ENCODE measurements at places on chromosomes 13 and 19.
A peak's percentile ranks its signal among the peaks of the same experiment; 100 is the strongest.

GRCh38 chr13:103539721-103540381 lies 473.6 kb upstream of the SLC10A2 start:
- DNase-seq = no peak

DNA sequence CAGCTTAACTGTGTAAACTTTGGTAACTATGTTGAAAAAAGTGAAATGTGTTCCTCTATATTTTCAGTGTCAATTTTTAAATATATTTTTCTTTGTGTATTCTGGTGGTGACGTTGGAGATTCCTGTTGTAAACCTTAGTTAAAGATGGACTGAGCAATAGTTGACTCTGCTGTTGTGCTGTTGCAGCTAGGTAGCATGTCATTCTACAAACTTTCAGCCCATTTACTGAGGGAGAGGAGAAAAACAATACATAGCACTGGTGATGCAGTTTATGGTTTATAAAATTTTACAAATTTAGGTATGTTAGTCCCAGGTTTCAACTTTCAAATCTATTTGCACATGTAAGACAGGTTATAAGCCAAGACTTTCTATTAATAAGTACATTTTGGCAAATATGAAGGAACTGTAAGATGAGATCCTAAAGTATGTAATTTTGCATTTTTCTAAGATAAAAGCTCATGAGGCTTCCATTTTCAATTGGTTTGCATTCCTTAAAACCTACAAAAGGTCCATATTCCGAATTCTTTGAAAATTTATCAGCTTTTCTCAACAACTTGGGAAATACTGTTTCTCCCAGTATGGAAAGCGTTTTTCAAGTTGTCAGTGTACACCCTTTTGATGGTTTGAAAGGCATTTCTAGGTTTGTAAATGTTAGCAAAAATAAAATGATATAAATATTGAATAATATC lies 1.5 kb downstream of the NDFIP2 start:
- DNase-seq = no peak

DNA sequence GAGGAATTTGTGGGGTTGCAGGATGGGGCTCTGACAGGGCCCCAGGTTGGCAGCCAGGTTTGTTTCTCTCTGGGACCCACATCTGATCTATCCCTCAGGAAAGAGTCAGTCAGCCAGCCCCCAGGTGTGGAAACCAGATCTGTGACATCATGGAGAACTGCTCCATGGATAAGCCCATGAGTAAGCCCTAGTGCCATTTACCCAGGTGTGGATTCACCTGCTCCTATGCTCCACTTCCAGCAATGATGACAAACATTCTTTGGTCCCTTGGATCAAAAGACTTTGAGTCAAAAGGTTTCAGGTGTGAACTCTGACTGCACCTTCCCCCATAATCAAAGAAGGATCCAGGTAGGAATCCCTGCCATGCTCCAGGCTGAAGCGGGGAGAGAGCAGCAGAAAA lies 26.9 kb upstream of the IGFL4 start:
- DNase-seq = no peak

DNA sequence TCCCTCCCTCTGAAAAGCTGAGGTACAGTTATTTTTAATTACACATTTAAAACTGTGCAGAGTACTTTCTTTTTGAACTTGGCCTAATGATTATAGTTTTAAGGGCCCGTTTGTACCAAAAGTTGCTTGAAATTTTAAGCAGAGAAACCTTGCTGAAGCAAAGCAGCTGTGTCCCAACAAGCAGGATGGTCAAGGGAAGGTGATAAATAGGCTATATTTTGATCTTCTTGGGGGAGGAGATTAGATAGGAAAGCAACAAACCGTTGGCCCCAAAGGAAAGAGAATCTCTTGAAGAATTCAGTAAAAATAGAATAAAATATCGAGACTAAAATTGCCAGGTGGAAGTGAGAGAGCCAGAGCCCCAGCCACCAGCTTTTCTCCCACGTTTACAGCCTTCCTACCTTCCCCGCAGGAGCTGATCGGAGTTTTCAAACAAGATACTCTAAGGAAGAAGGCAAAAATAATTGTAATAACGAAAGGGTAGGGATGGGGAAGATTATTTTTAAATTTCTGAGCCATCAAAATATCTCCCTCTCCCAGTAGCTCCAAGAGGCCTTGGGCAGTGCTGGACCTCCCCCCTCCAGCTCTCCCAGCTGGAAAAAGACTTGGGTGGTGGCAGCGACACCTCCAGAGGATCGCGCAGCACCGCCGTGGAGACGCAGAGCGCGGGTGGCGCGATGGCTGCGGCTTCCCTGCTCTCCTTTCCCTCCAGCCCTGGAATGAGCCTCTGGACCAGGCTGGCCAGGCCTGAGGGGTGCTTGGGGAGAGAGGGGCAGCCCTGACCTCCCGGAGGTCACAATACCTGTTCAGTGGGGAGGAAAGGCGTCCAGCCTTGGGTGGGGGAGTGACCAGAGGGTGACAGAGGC lies 5.8 kb downstream of the ZIC2 start:
- no peak for DNase-seq

GRCh38 chr19:2602391-2603181 lies 99.9 kb downstream of the GNG7 start:
- DNase-seq = peak; percentile 74

DNA sequence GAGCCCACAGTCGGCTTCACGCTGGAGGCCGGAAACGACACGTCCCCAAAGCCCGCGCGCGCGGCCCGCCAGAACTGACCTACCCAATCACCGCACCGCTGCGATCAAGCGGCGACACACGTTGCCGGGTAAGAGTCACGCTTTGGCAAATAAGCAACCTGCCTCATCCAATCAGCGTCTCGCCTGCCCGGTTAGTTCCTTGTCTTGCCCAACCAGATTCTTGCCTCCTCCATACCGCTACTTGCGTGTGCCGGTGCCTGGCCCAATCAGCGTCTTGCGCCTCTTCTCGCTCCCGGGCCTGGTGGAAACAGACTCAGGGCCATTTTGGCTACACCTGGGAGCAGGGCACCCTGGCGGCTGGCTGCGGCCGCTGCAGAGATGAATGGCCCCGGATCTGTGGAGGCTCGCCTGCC lies 11.6 kb upstream of the ZNF544 start:
- DNase-seq = no peak

DNA sequence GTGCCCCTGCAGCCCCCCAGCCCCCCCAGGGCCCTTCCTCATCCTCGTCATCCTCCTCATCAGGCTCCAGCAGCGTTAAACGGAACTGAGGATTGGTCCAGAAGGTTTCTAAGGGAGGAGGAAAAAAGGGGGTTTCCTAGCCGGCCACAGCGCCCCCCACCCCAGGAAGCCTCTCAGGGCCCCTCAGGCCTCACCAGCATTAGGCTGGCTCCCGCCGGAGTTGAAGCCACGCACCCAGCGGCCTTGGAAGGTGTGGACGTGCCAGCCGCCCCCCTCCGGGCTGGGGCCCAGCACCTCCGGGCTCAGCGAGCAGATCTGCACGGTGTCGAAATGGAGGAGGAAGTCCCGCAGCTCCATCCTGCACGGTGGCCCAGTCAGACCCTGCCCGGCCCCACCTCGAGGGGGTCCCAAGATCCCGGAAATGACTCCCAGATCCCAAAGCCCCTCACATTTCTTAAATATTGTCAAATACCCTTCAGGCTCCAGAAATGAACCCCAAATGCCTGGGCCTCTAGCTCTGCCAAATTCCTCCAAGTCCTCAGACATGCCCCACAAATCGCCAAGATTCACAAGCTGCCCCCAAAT lies 6.9 kb downstream of the CAPN12 start:
- DNase-seq = no peak

- DNase-seq = peak; percentile 9
Measured at GRCh38 chr13:42041684-42042035, 6.8 kb upstream of the DGKH start.

GRCh38 chr13:71864986-71865873 lies 1.8 kb downstream of the DACH1 start:
- no peak for DNase-seq

DNA sequence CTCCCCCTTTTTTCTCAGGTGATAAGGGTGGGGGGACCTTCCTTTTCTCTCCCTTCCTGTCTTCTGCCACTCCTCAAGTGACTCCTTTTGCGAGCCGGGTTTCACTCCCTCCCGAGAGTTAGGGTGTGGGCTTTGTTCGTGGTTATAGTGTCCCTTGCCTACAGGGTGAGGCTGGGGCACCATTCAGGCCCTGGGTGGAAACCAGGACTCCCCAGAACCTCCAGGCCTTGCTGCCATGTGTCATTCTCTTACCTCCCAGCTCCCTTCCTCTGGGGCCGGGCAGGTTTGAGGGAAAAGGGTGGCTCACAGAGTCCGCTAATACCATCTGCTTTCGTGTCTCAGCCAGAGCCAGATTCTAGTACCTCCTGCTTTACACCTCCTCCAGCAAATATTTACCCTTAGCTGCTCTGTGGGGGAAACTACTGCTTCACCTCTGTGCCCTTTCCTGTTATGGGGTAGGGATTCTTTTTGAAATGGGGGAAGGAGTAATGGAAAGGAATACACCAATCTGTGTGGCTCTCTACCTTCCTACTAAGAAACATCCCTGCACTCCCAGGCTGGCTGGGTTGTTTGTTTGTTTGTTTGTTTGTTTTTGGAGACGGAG lies 2.8 kb downstream of the ACTN4 start:
- no peak for DNase-seq

DNA sequence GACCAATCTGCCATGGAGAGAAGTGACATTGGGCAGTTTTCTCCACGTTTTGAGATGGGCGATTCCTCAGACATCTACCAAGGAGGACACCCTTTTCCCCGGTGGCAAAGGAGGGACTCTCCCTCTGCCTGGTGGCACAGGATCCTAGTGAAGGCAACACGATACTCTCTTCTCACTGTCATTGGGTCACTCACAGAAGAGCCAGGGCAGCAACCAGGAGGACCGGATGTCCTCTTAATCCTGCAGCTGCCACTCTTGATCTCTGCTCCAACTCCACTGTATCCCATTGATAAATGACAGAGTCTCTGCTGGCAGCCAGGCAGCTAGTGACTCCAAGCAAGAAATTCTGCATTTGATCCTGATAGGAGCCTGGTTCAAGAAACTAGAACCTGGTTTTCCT lies 42.2 kb downstream of the COL4A2 start:
- DNase-seq = no peak

DNA sequence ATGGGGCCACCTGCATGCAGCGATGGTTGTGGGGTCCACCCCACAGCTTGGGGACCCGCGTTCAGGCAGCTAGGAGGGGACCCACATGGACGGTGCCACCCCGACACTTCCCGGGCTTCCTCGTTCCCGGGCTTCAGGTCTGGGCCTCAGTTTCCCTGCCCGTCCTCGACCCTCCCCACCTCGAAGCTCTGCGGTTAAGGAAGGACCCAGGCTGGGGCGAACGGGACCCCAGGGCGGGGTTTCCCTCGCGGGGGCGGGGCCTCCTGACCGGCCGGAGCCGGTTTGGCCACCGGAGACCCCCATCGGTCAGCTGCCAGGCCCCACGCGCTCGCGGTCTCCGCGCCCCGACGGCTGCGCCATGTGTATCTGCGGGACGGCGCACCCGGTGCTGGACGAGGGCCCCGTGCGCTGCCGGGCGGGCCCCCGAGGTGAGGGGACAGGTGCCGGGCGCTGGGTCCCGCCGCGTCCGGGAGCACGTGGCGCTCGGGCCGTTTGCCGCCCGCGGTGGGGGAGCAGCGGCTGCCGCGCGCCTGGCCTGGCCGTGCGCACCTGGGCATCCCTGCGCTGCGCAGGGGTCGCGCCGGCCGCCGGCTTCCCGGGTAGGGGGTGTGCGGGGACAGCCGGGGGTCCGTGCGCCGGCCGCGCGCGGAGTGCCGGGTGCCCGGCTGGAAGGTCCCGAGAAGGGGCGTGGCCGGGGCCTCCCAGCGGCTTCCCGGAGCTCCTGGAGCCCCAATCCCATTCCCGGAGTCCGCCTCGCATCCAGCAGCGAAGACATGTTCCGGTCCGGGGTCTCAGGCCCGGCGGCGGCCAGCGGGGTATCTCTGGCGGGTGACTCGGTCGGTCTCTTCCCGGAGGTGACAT lies 4.2 kb downstream of the ARHGAP45 start:
- DNase-seq = no peak

DNA sequence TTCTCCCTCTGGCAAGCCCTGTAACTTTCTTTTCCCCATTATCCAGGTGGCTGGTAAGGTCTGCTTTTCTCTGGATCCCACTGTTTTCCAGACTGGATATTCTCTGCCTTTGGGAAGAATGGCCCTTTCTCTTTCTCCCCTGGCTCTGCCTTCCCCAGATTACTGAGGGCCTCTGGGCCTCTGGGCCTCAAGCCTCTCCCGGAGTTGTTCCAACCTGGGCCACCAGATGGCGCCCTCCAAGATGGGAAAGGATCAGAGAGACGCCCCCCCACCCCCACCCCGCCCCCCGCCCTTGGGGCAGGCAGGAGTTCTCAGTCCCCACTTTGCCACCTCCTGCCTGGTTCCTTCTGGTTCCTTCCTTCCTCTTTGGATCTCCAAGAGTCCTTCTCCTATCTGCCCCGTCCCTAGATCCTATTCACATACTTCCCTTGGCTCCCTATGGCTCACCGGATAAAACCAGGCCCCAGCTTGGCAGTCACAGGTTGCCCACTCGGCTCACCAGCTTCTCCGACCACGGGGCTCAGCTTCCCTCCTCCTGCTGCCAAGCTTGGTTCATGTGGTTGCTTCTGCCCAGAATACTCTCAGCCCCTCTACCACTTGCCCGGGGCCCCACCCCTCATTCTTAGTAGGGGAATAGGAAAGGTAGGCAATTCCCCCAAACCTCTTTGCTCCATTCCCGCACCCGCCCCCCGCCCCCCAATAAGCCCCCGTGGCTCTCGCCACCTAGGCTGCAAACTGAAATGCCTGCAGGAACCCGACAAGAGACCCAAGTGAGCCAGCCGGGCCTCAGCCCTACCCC lies 13.1 kb downstream of the EPS8L1 start:
- peak; percentile 27 for DNase-seq

- peak; percentile 57 for DNase-seq
Measured at GRCh38 chr19:44723952-44724319, 24.6 kb upstream of the BCL3 start.

- no peak for DNase-seq
Measured at GRCh38 chr13:112643759-112644459, 45.9 kb upstream of the ATP11A start.

- DNase-seq = no peak
Measured at GRCh38 chr19:10190026-10190425, 4.7 kb downstream of the DNMT1 start.

GRCh38 chr19:8654591-8655339 lies 24.3 kb downstream of the NFILZ start:
- no peak for DNase-seq

DNA sequence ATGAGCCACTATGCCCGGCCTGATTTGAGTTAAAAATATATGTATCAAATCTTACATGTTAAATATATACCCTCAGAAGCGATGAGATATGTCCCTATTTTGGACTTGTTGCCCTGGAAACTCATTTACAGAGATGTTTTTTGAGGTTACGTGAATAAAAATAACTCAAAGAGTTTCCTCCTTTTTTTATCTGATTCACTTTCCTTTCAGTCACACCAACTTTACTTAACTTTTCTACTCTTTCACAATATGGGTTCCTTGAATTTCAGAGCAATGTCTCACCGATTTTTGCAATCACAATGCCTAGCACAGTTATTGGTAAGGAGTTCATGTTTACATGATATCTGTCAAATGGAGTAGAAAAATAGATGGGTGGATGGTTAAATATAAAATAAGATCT lies 2.3 kb downstream of the OR7C2 start:
- DNase-seq = no peak

- DNase-seq = no peak
Measured at GRCh38 chr19:32581705-32582179, 752 bp downstream of the PDCD5 start.
